ENCODE measurements at places on chromosomes 13 and 19. TPM values are rescaled to one million over a fixed set of nuclear protein-coding genes. Genes with fewer than 3 reads are reported as not detected.

DNA sequence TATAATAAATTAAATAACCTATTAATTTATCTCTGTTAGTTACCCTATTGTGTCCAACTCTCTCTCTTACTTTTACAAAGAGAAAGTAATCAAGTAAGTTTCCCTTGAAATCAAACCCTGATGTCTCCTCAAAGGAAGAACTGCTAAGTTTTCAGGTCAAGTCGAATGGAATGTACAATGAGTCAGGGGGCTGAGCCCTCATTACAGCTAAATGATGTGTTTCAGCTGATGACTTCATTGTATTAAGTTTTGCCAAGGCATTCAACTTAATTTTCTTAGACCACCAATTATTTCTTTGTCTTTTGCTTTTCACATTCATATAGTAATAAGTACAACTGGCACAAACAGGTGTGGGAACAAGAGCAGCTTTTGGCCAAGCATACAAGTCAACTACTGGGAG lies 54.7 kb upstream of the DCT start:
- no peak overlapping the region for H3K4me3 ChIP-seq
- no peak for DNase-seq
- peaks cover 11% of the 10 kb centered on the region for H3K4me1 ChIP-seq
- no peak overlapping the region for H3K27ac ChIP-seq
- H3K27me3 ChIP-seq = no peaks in the 10 kb centered on the region

DNA sequence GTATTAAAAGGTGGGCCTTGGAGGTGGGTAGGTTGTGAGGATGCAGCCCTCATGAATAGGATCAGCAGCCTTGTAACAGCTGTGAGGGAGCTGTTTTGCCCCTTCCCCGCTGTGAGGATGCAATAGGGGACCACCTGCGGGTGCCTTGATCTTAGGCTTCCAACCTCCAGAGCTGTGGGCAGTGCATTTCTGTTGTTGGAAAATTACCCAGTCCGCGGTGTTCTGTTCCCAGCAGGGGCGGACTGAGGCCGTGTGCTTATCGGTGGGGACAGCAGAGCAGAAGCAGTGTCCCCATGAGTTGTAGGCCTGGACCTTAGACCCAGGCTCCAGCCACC lies 54.8 kb upstream of the TEX29 start:
- H3K27ac ChIP-seq = no peak overlapping the region
- peaks cover 9% of the 10 kb centered on the region for H3K4me1 ChIP-seq
- no peak for DNase-seq
- peaks cover 5% of the 10 kb centered on the region for H3K36me3 ChIP-seq
- no peak overlapping the region for H3K4me3 ChIP-seq

- no peaks in the 10 kb centered on the region for H3K36me3 ChIP-seq
- no peaks in the 10 kb centered on the region for H3K27me3 ChIP-seq
- H3K27ac ChIP-seq = no peak overlapping the region
- H3K4me1 ChIP-seq = peaks cover 15% of the 10 kb centered on the region
These were observed 989 bp upstream of the SSC5D start for GRCh38 chr19:55486971-55487923.

GRCh38 chr13:97751477-97751876 lies 202.0 kb upstream of the IPO5 start:
- H3K4me1 ChIP-seq = no peaks in the 10 kb centered on the region
- no peaks in the 10 kb centered on the region for H3K27me3 ChIP-seq
- H3K4me3 ChIP-seq = no peak overlapping the region
- no peak for DNase-seq
- no peaks in the 10 kb centered on the region for H3K36me3 ChIP-seq

- H3K4me1 ChIP-seq = no peaks in the 10 kb centered on the region
- no peaks in the 10 kb centered on the region for H3K27me3 ChIP-seq
- no peak overlapping the region for H3K27ac ChIP-seq
These were observed 893.4 kb upstream of the MIR17HG start for GRCh38 chr13:90454002-90454636.

GRCh38 chr13:49140910-49141611 lies 79.1 kb upstream of the MLNR start:
- no peak for DNase-seq
- peak overlapping the region; percentile 11 for H3K4me3 ChIP-seq
- peaks cover 29% of the 10 kb centered on the region for H3K4me1 ChIP-seq

GRCh38 chr19:13841962-13842290 lies 35.0 kb upstream of the NANOS3 start:
- peaks cover 76% of the 10 kb centered on the region for H3K4me1 ChIP-seq
- no peaks in the 10 kb centered on the region for H3K27me3 ChIP-seq
- H3K36me3 ChIP-seq = peaks cover 10% of the 10 kb centered on the region
- peak overlapping the region; percentile 90 for H3K27ac ChIP-seq
- peak overlapping the region; percentile 96 for H3K4me3 ChIP-seq
- no peak for DNase-seq

DNA sequence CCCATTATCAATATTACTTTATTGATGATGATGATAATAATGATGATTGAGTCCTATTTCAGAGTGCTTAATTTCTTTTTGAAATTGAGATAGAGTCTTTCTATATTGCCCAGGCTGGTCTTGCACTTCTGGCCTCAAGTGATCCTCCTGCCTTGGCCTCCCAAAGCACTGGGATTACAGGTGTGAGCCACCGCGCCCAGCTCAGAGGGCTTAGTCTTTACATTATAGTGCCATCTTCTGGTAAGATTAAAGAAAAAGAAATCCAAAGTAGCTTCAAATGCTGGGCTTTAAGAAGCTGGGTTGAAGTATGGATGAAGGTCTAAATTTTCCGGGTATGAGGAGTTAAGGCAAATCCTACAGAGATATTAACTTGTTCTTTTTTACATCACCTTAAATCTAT lies 3.4 kb upstream of the ZNF333 start:
- no peak overlapping the region for H3K27ac ChIP-seq
- DNase-seq = peak; percentile 15
- H3K4me3 ChIP-seq = no peak overlapping the region
- no peaks in the 10 kb centered on the region for H3K36me3 ChIP-seq
- peaks cover 16% of the 10 kb centered on the region for H3K4me1 ChIP-seq
- H3K27me3 ChIP-seq = no peaks in the 10 kb centered on the region

DNA sequence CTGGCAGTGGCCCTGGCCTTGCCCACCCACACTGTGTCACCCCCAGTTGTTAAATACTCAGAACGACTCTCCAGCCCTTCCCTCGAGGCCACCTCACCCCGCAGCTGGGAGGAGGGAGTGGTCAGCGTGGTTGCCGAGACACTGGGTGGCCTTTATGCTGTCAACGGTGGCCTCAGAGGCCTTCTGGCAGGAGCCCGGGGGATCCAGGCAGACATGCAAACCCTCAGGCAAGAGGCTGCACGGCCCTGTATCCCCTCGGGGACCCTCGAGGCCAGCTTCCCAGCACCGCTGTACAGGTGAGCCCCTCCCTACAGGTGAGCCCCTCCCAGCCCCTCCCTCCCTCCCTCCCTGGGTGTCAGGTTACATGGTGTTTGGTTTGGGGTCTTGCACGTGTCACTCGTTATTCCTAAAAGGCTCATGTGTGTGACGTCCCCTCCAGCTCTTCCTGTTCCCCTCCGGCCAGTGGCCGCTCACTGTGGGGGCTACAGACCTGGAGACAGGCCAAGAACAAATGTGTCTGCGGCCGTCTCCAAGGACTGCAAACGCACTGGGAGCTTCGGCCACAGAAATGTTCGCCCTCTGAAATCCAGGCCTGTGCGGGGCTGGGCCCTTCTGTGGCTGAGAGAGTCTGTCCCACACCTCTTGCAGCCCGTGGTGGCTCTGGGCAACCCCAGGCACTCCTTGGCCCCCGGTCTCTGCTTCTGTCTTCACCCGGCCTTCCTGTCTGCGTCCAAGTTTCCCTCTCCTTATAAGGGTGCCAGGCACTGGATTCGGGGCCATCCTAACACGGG lies at the start of gene TEKTIP1:
Gene TEKTIP1, plus strand, starts transcription at position 210 of the 791 bp plus-strand sequence. Its CDS starts 4 bp downstream, at position 214.
- H3K4me1 ChIP-seq = no peaks in the 10 kb centered on the region
- H3K4me3 ChIP-seq = no peak within 1 kb of the TSS
- H3K27ac ChIP-seq = no peak within 1 kb of the TSS
- H3K36me3 ChIP-seq = peaks cover 7% of the 10 kb centered on the region

- no peaks in the 10 kb centered on the region for H3K27me3 ChIP-seq
- H3K4me1 ChIP-seq = no peaks in the 10 kb centered on the region
- no peaks in the 10 kb centered on the region for H3K36me3 ChIP-seq
These were observed 526.2 kb downstream of the UQCRFS1 start for GRCh38 chr19:28686756-28687155.

- no peak for DNase-seq
- H3K4me1 ChIP-seq = no peaks in the 10 kb centered on the region
- no peak overlapping the region for H3K27ac ChIP-seq
- H3K27me3 ChIP-seq = no peaks in the 10 kb centered on the region
- H3K36me3 ChIP-seq = no peaks in the 10 kb centered on the region
These were observed 194.0 kb upstream of the PCDH17 start for GRCh38 chr13:57437587-57437986.

The EBI3 gene
- 29.9 TPM for total RNA-seq

The ZNF296 gene
- 5.1 TPM for total RNA-seq

The FPR2 gene
- not detected for total RNA-seq

The CCDC122 gene
- 2.8 TPM for total RNA-seq

The CTXN1 gene
- 0.50 TPM for total RNA-seq

The C13orf42 gene
- not detected for total RNA-seq

The DAND5 gene
- 0.12 TPM for total RNA-seq

The RASL11A gene
- total RNA-seq = 5.6 TPM

The MFSD12 gene
- 50.8 TPM for total RNA-seq

The ZNF559 gene
- total RNA-seq = 19.7 TPM

The LILRB5 gene
- not detected for total RNA-seq

Measured in activated T-cell treated with anti-CD3 and anti-CD28 coated beads, Interleukin-2, amount 50 U/mL, for 72 hours (primary cell).